Stimulated activated CD8-positive, alpha-beta memory T cell treated with anti-CD3 and anti-CD28 coated beads, Interleukin-7, amount 100 ng/mL, for 48 hours (primary cell): ENCODE measurements at places on chromosomes 12 and 14.

- DNase-seq, result peak; percentile 46
Observed at GRCh38 chr12:53097564-53098353, at the start of gene IGFBP6. IGFBP6 (plus strand) TSS chr12:53097667; CDS start chr12:53097718, 51 bp downstream.

DNA sequence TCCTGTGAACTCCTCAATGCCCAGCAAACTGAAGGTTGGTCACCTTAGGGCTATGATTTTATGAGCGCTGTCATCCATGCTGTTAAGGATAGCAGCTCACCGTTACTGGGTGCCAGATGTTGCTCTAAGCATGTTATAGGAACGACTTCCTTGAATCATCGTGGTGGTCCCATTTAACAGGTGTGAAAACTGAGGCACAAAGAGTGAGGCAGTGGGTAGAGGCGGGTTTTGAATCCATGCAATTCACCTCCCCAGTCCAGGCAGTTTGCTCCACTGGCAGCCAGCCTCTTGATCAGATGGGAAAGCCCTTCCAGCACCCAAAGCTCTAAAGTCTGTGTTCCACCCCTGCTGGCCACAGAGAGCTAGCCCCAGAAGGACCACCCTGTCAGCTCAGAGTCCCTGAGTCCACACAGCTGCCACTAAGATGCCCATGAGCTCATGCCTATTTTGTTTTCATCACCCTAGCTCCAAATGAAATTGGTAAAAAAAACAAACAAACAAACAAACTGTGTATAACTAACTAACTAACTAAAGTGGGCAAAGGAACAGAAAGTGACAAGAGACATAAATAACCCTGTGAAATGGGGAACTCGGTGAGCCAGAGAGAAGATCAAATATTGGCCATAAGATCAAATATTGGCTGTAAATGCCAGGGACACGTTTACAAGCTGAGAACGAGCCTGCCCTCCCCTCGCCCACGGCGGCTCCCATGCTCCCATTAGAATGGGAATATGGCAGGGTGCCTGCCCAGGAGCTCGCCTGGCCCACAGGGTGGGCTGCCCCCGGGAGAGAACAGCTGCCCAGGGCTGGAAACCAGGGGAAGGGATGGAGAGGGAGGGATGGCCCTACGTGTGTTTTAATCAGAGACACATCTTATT, 72.3 kb upstream of the RFLNA start:
- DNase-seq, result no peak

GRCh38 chr12:53380104-53380793, at the start of gene SP1:
SP1 (plus strand) TSS chr12:53380176; CDS start chr12:53380292, 116 bp downstream.
- DNase-seq, result peak; percentile 80

- DNase-seq, result no peak
Observed at GRCh38 chr12:111389635-111390034, 16.1 kb upstream of the SH2B3 start.

DNA sequence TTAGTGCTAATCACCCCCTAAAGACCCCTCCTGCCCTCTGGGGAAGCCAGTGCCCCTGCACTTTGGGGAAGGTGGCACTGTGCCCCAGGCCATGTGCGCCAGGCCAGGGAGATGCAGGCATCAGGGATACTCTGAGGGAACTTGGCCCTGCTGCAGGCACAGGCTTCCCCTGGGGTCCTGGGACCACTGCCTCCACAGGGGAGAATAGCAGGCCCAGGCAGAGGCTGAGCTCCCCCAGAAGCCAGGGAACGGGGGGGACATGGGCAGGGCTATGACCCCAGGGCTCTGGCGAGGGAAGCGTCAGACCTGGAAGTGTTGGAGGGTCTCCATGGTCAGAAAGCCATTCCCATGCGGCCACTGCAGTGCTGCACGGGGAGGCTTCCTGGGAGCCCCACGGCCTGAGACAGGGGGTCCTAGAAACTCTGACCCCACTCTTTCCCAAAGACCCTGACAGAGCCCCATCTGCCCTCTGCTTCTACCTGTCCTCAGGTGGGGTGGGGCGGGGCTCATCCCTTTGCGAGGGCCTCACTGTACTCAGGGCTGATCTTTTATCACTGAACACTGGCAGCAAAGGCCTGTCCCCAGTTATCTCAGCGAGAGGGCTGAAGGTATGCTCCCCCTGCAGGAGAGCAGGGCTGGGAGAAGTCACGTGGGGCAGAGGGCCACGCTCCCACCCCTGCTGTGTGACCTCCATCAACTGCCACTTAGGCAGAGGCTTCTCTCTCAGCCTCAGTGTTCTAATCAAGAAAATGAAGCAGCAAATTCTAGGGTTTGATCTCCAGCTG, 160.0 kb downstream of the CALM1 start:
- no peak for DNase-seq

DNA sequence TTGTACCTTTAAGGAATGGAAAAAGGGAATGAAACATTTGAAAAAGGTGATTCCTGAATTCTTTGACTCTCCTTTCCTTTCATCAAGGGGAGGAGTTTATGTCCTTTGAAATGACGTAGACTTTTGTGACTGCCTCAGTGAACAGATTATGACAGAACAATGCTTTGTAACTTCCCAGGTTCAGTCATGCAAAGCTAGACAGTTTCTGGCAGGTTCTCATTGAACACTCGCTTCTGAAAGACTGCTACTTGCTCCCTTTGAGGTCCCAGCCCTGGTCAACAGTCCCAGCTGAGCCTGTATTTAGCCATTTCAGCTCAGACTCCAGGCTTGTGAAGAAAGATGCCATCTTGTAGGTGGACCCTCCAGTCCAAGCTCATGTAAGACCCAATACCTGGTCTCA, 1178.9 kb downstream of the BCL11B start:
- DNase-seq, result no peak

- DNase-seq, result no peak
Observed at GRCh38 chr12:79983492-79983891, 48.6 kb upstream of the PPP1R12A start.

GRCh38 chr14:22614240-22614799, 16.2 kb downstream of the ABHD4 start:
- DNase-seq, result no peak

DNA sequence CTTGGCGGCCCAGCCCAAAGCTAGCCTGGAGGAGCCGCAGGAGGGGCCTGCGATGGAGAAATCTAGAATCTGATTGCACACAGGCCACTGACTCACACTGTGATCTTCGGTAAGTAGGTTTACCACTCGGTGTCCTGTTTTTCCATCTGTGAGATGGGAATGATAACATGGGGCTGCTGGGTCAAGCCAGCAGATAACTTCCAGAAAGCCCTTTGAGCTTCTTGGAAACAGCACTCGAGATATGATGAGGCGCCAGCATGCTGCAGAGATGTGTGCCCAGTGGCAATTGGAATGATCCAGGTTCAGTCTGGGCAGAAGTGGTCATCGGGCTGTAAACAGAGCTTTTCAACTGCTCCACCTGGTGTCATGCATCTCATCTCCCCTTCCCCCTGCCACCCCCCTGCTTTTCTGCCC, 771.3 kb upstream of the TBX3 start:
- no peak for DNase-seq

DNA sequence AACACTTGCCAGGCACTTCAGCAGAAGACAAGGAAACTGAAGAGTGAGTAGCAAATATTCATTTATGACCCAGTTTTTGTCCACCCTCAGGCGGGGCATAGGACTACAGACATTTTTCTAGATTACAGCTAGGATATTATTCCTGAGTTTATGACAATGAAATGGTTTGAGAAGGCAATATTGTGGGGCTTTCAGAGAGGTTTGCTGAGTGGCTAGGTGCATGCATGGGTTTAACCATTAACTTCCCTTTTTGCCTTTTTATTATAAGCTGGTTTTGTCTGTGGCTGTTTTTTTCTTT, 104.0 kb upstream of the BCAT1 start:
- DNase-seq, result no peak

DNA sequence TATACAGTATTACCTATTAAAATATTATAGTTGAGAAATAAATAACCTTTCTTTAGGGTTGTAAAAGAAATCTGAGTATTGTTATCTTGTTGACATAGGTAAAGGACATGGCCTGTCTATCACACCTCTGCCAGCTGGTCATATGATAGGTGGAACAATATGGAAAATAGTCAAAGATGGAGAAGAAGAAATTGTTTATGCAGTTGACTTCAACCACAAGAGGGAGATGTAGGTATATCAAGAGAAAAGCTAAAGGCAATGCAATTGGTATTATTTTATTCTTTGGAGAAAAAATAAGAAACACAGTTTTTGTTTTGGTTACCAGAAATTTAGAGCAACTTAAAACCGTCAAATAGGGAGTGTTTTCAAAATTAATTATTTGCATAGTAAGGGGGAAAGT, 13.5 kb downstream of the CPSF2 start:
- no peak for DNase-seq
